ENCODE measurements at places on chromosomes 7 and 10. TPM values are rescaled to one million over a fixed set of nuclear protein-coding genes. Genes with fewer than 3 reads are reported as not detected.

GRCh38 chr7:49001610-49002033, 77.3 kb downstream of the CDC14C start:
- no peak for DNase-seq

- no peak for DNase-seq
These were observed 25.6 kb downstream of the BLVRA start for GRCh38 chr7:43784030-43784584.

The TUBB8 gene
- not detected for total RNA-seq

GRCh38 chr7:149696280-149696679, 77.1 kb downstream of the ZNF467 start:
- no peak for DNase-seq

DNA sequence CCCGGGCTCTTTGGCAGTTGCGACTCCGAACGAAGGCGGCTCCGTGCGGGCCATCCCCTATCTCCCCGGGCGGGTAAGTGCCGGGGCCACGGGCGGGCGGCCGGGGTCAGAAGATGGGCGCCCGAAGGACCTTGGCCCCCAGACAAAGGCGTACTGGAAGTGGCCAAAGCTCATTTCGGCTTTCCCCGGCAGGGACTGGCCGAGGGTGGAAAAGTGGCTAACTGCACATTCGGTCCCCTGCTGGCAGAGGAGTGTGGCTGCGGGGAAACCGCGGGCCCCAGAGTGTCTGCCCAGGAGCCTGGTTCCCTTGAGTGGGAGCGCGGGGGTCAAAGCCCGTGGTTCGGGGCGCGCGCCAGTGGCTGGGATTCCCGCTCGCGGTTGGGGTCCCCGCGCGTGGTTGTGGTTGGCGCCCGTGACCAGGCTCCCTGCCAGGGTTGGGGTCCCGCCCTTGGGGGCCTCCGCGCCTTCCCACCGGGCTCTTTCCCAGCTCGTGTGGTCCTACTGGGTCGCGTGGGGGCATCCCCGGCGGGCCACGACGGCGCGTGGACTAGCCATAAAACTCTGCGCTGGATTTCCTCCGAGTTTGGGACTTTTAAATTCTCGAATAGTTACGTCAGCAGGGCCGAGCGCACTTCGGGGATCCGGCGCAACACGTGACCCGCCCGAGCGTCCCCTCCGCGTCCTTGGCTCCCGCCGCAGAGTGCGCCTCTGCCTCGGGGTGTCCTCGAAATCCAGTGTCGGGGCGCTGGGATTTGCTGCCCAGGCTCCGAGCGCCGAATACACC, 124.4 kb downstream of the TACC2 start:
- DNase-seq, result peak; percentile 62

DNA sequence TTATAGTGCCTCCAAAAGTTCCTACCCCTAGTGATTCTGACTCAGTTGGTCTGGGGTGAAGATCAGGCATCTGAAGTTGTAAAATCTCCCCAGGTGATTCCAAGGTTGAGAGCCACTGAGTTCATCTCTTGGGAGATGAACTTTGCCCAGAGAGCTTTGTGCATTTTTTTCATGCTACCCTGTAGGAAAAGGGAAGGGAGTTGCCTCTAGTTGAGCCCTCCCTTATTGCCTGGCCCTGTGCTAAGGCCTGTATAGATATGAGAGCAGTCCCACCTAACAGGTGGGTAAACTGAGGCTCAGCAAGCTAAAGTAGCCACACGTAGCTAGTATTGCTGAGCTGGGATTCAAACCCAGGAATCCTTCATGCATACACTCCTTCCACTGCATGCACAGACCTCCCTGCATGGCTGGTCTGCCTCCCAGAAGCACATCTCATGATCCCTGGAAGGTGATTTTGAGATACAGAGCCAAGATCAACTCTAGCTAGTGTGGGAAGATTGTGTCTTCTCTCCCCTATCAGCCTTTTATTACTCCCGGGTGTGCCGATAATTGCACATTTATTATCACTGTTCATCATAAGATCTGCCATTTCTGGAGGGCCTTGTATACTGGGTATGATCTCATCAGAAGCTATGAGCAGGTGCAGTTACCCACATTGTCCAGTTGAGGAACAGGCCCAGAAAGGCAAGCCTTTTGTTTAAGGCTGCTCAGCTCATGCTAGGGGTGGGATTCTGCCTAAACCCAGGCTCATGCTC, 47.0 kb downstream of the TBATA start:
- DNase-seq, result no peak

The PNLIPRP2 gene
- not detected for total RNA-seq

The TAF5 gene
- total RNA-seq, result 5.9 TPM

DNA sequence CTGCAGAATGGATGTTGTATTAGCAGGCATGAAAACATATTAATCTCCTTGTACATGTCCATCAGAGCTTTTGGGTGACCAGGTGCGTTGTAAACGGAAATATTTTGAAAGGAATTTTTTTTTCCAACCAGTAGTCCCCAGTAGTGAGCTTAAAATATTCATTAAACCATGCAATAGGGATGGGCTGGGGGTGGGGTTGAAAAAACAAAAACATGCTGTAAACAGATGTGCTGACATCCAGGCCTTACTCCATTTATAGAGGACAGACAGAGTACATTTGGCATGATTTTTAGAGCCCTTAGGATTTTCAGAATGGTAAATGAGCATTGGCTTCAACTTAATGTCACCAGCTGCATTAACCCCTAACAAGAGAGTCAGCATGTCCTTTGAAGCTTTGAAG, 50.2 kb downstream of the PTPN12 start:
- no peak for DNase-seq

The CYP2E1 gene
- 3.4 TPM for total RNA-seq

DNA sequence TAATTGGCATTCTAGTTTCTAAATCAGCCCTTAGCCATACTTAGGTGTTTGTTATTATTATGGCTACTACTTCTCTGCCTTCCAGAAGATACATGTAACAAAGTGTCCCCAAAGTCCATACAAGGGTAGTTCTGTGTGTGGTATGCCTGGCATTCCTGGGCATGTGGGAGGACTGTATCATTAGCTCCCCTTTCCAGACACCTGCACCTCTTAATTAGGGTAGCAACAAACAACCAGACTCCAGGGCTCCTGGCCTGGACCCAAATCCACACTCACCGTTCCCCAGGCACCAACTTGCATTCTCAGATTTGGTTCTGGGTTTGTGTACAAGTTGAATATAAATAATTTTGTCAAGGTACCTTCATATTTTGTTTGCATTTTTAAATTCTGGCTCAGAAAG, 15.5 kb upstream of the CALD1 start:
- no peak for DNase-seq

- DNase-seq, result no peak
These were observed 121.1 kb downstream of the HGF start for GRCh38 chr7:81648716-81649115.

The TRIM73 gene
- total RNA-seq, result 4.8 TPM
